ENCODE measurements at places on chromosomes 11 and 22. TPM values are rescaled to one million over a fixed set of nuclear protein-coding genes. Genes with fewer than 3 reads are reported as not detected.

CRYBA4 gene
- total RNA-seq, result not detected

ARHGAP32 gene
- 42.3 TPM for total RNA-seq

VWCE gene
- total RNA-seq, result 40.1 TPM

EXT2 gene
- total RNA-seq, result 73.9 TPM

CLP1 gene
- total RNA-seq, result 22.2 TPM

KCNJ5 gene
- total RNA-seq, result 1.1 TPM

OR51I1 gene
- not detected for total RNA-seq

MYBPC3 gene
- total RNA-seq, result 0.10 TPM

DSCAML1 gene
- total RNA-seq, result 2.1 TPM

PLAAT3 gene
- total RNA-seq, result 46.3 TPM

CLCF1 gene
- 5.4 TPM for total RNA-seq

OR51B2 gene
- not detected for total RNA-seq

APOBEC3B gene
- total RNA-seq, result 10.1 TPM

OR8D4 gene
- 0.58 TPM for total RNA-seq

TIGD3 gene
- total RNA-seq, result 3.0 TPM

DGAT2 gene
- total RNA-seq, result 1.2 TPM

TMEM45B gene
- total RNA-seq, result 1.5 TPM

OR4C11 gene
- not detected for total RNA-seq

APOBEC3A gene
- total RNA-seq, result not detected

CHRDL2 gene
- 2.5 TPM for total RNA-seq

TMPRSS4 gene
- total RNA-seq, result 12.1 TPM

FGF3 gene
- total RNA-seq, result not detected

C11orf87 gene
- total RNA-seq, result 1.4 TPM

ARHGAP42 gene
- total RNA-seq, result 27.7 TPM

FOXR1 gene
- total RNA-seq, result not detected

KCNJ11 gene
- 8.1 TPM for total RNA-seq

PRCP gene
- 66.3 TPM for total RNA-seq

FOLR1 gene
- 6.4 TPM for total RNA-seq

MS4A6E gene
- total RNA-seq, result not detected

OTOG gene
- 0.78 TPM for total RNA-seq

NCF4 gene
- not detected for total RNA-seq

ZNRD2 gene
- total RNA-seq, result 25.3 TPM

RASGRP2 gene
- total RNA-seq, result 0.73 TPM

ZNF215 gene
- 3.8 TPM for total RNA-seq

KCTD14 gene
- total RNA-seq, result 8.9 TPM

IGF2 gene
- 4,678 TPM for total RNA-seq

SPON1 gene
- 13.7 TPM for total RNA-seq

CCDC81 gene
- total RNA-seq, result 1.3 TPM

FGF4 gene
- not detected for total RNA-seq

SCGB1D2 gene
- not detected for total RNA-seq

GUCY1A2 gene
- 38.5 TPM for total RNA-seq

TTC36 gene
- total RNA-seq, result 2.2 TPM

TENM4 gene
- total RNA-seq, result 117 TPM

TPBGL gene
- total RNA-seq, result not detected

NAT10 gene
- total RNA-seq, result 59.2 TPM

C11orf86 gene
- total RNA-seq, result not detected

P2RX6 gene
- total RNA-seq, result 0.57 TPM

SNX32 gene
- total RNA-seq, result 4.6 TPM

Data from progenitor cell of endocrine pancreas (in vitro differentiated cells).